ENCODE measurements at places on chromosomes 7 and 10.

- no peak for DNase-seq
Observed at GRCh38 chr7:28939844-28940544, 18.1 kb downstream of the TRIL start.

DNA sequence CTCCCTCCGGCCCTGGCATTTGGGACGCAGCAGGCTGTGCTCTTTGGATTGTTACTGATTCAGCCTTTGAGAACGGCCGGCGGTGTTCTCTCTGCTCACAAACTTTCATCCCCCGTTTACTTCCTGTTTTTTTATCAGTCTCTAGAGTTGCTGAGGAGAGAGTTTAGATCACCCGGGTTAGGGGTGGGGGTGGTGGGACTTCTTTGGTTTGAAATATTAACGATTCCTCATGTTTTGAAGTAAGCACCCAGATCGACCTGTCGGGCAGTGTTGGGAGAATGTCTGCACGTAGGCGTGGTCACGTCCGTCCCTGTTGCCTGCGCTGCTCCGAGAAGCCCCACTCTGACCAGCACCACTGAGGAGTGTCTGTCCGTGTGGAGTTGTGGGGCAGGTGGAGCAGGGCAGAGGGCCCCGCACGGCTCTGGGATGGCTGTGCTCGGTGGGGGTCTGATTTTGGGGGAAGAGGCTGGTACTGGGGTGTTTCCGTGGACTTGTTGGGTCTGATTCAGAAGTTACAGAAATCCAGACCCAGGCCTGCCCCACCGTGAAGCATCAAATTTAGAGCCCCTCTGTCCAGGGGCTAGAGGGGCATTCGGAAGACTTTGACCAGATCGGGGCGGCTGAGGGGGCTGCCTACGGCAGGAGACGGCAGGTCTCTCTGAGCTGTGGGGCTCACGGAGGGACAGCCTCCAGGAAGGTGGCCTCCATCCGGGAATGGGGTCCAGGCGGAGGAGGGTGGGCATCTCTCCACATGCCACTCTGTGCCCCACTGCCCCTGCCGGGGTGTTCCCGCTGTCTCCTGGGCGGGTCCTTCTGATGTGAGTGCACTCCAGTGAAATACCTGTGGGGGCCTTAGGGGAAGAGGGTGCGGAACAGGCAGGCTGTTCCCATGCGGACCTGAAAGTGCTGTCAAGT lies 7.4 kb downstream of the INPP5A start:
- DNase-seq = no peak

DNA sequence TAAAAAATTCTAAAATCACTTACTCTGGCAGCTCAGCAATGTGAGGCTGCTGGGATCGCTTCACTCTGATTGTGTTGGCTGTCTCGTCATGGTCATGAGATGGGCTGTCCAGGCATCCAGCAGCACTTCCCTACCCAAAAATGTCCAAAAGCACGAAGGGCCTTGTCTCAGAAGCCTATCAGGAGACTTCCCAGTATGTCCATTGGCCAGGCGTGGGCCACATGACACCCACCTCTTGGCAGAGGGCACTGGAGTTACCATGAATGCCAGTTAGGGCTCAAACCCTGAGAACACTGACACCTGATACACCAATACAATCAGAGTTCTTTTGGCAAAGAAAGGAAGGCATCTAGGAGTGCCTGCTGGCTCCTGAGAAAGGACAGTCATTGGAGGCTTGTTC lies 27.0 kb upstream of the GLI3 start:
- DNase-seq = no peak

GRCh38 chr10:60820093-60820754 lies 41.9 kb downstream of the CDK1 start:
- DNase-seq = no peak

GRCh38 chr10:63210611-63211196 lies 77.6 kb downstream of the NRBF2 start:
- no peak for DNase-seq

GRCh38 chr10:104099269-104099668 lies 13.6 kb upstream of the COL17A1 start:
- no peak for DNase-seq

GRCh38 chr7:38751416-38751815 lies 120.2 kb upstream of the AMPH start:
- no peak for DNase-seq

GRCh38 chr7:138248609-138249008 lies 172.3 kb downstream of the AKR1D1 start:
- no peak for DNase-seq

GRCh38 chr7:36051501-36051900 lies 101.6 kb upstream of the EEPD1 start:
- DNase-seq = no peak

DNA sequence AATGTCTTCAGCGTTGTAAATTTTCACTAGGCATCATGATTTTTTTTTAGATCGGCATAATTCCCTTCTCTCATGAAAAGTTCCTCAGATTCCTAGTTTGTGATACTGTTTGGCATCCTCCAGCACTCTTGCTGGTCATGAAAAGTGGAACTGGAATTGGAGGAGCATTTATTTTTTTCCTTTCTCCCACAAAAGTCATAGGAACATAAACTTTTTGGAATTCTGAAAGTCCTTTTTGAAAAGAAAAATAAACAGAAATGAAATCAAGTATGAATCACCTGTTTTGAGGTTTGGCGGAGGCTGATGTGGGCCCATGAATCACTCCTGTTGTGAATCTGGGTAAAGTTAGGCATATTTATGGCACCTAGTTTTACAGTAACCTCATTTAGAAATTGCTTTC lies 17.7 kb downstream of the CACNB2 start:
- DNase-seq = no peak

- no peak for DNase-seq
Observed at GRCh38 chr10:129472696-129473555, 5.9 kb downstream of the MGMT start.

- DNase-seq = no peak
Observed at GRCh38 chr7:151488096-151488495, 31.6 kb downstream of the RHEB start.

GRCh38 chr10:21926949-21927348 lies 76.6 kb downstream of the DNAJC1 start:
- no peak for DNase-seq

GRCh38 chr7:27112361-27112760 lies 9.9 kb upstream of the HOXA2 start:
- no peak for DNase-seq

DNA sequence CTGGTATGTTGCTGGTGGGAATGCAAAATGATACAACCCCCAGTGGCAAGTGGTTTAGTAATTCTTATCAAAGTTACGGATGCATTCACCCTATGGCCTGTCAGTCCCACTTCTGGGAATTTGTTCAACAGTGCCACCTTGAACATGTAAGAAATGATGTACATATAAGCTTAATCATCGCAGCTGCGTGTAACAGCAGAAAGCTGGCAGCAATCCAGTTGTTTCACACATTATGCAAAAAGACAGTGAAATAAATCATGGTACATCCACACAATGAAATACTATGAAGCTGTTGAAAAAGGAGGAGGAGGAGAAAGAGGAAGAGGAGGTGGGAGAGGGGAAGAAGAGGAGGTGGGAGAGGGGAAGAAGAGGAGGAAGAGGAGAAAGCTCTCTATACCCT lies 76.2 kb upstream of the MYL10 start:
- DNase-seq = no peak

DNA sequence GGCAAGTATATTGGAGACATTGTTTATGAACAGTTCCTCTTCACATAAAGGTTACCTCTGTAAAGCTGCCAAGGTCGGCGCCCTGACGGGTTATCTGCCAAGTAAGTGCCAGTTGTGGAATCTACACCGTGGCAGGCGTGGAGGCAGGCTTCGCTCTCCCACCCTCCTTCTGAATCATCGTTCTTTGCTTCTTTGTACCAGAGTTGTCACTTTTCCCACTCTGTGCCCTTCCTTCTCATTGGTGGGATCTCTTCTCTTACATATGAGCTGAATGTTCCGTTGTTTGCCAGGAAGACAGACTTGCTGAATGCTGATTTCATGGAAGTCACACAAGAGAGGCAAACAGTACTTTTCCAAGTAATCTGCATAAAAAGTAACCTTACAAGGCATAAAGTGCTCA lies 40.6 kb upstream of the PTPRZ1 start:
- no peak for DNase-seq

GRCh38 chr7:97043281-97043680 lies 18.6 kb upstream of the DLX5 start:
- DNase-seq = no peak

DNA sequence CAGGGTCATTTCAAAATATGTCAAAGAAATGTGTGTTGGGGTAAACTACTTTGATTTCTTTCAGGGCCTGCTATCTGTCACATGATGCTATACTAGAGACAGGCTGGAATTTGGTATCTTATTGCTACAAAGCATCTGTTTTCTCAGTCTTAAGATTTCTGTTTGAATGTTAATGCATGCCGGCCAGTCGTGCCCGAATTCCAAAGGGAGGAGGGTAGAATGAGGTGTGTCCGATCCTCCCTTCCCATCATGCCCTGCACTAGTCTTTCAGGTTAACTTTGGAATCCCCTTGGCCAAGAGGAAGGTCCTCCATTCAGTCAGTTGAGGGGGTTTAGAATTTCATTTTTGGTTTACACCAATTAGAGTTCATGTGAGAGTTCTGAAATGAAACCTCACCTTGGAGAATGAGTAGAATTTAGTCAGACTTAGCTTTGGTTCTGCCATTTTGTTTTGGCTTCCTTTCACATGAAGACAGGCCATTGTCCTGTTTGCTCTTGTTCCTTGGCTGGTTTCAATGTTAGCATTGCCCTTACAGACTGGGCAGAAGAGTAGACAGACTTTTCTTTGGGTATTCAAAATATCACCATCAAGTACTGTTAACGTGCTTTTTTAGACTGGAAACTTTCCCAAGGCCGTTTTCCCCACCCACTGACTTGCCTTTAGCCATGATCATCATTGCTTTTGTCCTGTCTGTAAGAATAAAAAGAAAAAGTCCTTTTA lies 95.8 kb downstream of the CAMK1D start:
- no peak for DNase-seq

- DNase-seq = no peak
Observed at GRCh38 chr10:97542169-97543024, 30.2 kb upstream of the ANKRD2 start.

DNA sequence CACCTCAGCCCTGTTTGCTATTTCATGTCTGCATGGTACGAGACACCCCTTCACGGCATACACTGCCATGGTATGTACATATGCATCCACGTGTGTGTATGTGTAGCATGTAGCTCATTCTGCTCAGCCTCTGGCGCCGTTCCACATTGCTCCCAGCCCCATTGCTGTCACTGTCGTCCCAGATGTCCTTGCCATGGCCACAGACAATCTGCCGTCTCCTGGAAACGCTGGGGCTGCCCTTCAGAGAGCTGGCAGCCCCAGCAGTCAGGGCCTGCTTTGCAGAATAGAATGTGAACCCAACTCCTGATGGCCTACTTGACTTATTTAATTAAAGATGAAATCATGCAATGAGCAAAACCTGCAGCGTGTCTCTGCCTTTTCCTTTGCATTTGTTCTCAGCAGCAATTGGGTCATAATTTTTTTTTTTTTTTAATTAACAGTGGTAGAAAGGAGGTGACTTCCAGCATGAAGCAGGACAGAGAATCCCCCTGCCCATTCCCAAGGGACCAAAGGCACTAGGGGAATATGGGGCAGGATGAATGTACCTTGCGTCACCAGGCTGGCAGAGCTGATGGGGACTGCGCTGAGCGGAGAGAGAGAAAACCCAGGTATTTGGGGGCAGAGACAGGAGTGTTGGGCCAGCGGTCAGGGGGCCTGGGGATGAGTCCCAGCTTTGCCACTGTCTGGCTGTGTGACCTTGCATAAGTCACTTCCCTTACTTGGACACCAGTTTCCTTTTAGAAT lies 49.2 kb downstream of the CHST3 start:
- DNase-seq = no peak

DNA sequence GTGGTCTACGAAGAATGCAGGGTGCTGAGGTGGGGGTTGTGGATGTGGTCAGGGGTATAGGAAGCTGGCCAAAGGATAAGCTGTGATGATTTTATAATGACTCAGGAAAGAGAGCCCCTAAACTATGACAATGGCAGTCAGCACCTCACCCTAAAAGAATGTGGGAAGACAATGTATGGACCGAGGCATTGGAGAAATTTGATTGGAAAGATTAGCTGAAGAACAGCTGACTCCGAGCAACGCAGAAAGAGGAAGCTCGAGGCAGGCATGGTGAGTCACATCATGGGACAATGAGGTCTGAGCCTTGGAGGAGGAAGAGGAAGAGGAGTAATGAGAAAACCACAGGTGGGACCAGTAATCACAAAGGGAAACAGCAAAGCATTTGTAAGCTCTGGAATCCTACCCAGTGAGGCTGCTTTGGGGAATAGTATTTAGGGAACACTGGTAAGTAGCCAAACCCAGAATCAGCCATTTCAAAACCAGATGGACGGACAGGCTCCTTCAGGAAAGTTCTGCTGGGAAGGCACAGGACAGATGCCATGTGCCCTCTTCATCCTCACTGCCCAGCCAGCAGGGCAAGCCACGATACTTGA lies 295.4 kb downstream of the PRPF18 start:
- DNase-seq = no peak

- DNase-seq = no peak
Observed at GRCh38 chr7:28481091-28481926, 69.0 kb downstream of the CREB5 start.

GRCh38 chr7:29207162-29207801 lies 12.7 kb downstream of the CHN2 start:
- no peak for DNase-seq

- DNase-seq = no peak
Observed at GRCh38 chr10:70286616-70287015, 2.8 kb upstream of the NPFFR1 start.

GRCh38 chr7:151410405-151411390 lies 860 bp upstream of the WDR86 start:
- no peak for DNase-seq

DNA sequence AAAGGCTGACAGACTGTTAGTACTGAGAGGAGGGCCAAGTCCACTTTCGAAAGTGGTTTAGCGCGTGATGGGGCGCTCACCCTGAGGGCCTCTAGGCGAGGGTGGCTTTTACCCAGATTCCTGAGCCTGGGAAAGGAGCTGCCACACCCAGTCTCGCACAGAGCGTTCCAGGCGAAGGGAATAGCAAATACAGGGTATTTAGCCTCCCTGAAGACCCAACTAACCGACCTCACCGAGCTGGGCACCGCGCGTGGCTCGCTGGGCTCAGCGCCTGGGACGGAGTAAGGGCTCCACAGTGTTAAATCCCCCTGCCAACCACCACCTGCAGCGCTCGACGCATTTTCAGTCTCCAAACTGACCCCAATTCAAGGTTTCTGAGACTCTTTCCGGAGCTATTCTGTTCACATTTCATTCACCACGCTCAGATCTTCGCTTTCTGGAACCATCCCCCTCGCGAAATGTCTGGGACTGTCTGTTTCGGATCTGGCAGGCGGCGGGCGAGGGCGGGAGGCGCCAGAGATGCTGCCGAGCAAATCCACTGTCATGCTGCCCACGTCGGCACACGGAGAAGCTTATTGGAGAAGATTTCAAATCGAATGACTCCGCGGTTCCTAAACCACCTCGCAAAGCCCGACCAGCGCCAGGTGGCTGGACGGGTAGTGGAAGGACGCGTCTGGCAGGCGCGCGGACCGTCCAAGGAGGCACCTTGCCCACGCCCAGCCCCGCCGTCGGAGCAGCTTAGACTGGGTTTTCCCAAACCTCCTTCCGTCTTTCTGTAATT lies 1.4 kb upstream of the OSBPL3 start:
- no peak for DNase-seq

All from NCI-H2081 treated with DMSO at 0.1 percent for 48 hours (cell line).